ENCODE measurements at places on chromosomes 7 and 10. TPM values are rescaled to one million over a fixed set of nuclear protein-coding genes. Genes with fewer than 3 reads are reported as not detected.

Gene ASZ1
- not detected for total RNA-seq

Gene LIPF
- total RNA-seq: not detected

Gene PANK1
- total RNA-seq: 9.9 TPM

Gene DNAJC1
- total RNA-seq: 84.8 TPM

Gene MCM10
- total RNA-seq: 5.5 TPM

Gene NACAD
- 0.62 TPM for total RNA-seq

Gene ACSL5
- total RNA-seq: 10.7 TPM

Gene KLF14
- total RNA-seq: under 0.01 TPM

Gene SEMA4G
- 1.5 TPM for total RNA-seq

Gene HHEX
- total RNA-seq: not detected

Gene CPA1
- not detected for total RNA-seq

Gene NFE2L3
- total RNA-seq: 5.8 TPM

Gene CYP3A7
- total RNA-seq: not detected

Gene POU6F2
- 1.6 TPM for total RNA-seq

Gene OPN1SW
- total RNA-seq: not detected

GRCh38 chr7:93238748-93239147, 6.6 kb downstream of the VPS50 start:
- DNase-seq: no peak

DNA sequence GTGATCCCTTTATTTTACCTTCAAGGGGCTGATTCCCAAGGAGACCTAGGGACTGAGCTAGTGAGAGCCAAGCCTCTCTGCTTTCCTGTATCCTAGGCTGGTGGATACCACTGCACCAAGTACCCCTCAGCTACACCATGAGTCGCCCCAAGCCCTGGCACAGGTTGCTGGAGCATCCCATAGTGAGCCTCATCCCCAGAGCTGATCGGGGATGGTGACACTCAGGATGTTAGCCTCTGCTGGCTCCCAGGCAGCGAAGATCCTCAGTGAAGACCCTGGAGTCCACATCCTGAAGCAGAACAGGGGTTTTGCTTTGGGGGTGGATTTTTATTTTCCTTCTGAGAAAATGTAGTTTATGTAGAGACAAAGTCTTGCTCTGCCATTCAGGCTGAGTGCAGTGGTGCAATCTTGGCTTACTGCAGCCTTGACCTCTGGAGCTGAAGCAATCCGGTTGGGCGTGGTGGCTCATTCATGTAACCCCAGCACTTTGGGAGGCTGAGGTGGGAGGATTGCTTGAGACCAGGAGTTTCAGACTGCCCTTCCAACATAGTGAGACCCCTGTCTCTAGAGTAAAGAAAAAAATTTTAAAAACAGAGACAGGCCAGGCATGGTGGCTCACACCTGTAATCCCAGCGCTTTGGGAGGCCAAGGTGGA, 12.5 kb upstream of the ZNF212 start:
- no peak for DNase-seq

DNA sequence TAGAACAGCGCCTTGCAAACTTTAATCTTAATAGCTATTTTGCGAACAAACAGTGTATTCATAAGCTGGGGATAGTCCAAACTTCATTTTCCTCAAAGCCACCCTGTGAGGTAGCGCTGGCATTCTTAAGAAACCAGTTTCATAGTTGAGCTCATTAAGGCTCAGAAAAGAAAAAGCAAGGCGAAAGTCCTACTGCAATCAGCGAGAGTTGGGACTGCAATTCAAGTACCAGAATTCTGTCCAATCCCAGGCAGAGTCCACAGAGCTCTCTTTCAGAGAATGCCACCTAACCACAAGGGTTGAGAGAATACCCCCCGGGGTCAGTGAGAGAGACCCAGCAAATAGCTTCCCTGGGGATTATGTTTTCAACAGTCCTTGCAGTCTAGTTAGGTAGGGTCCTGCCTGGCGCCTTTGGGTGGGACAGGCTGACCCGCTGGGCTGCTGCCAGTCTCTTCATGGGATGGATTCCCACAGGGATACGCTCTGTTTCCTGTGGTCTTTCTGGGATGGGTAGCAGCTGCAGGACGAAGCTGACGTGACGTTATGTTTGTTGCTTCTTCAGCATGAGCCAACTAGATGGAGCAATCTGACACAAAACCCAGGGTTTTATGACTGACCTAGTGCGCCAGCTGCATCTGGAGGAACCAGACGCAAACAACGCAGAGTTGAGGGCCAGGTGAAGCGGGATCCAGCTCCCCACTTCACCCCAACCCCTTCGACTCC, 16.0 kb downstream of the BMPER start:
- DNase-seq: no peak

GRCh38 chr10:42984761-42985325, 92.0 kb upstream of the RET start:
- no peak for DNase-seq

GRCh38 chr7:72275382-72276070, 136.6 kb downstream of the CALN1 start:
- no peak for DNase-seq

- DNase-seq: no peak
Observed at GRCh38 chr10:26557641-26558014, 119.5 kb downstream of the APBB1IP start.

GRCh38 chr10:32350811-32351350, 3.9 kb upstream of the EPC1 start:
- DNase-seq: no peak

DNA sequence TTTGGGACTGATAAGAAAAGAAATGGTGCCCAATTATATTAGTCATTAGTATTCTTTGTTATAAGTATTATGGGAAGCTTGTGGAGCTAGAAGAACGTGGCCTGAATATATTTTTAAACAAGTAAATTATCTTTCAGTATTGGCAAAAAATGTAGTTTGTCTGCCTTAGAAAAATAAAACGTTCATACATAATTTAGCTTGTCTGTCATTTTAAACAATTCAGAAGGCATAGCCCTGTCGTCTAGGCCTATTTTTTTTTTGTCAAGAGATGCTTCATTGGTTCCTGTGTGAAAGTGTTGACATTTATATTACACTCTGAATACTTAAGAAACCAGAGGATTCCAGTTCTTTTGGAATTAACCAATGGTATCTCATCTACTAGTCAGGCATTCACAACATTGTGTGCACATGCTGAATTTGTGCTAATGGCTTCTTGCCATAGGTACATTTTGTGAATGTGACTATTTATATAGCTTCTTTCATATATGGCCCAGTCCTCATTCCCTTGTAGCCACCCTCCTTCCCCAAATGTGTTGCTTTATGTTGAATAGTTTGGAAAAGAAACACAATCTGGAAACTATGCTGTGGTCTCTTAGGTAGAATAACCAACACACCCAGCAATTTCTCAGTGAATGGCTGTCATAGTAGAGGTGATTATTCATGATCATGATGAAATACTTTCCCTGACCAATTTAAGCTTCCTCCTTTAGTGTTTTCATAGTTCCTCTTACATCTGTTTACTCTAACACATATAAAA, 435.8 kb downstream of the EXOC4 start:
- no peak for DNase-seq

DNA sequence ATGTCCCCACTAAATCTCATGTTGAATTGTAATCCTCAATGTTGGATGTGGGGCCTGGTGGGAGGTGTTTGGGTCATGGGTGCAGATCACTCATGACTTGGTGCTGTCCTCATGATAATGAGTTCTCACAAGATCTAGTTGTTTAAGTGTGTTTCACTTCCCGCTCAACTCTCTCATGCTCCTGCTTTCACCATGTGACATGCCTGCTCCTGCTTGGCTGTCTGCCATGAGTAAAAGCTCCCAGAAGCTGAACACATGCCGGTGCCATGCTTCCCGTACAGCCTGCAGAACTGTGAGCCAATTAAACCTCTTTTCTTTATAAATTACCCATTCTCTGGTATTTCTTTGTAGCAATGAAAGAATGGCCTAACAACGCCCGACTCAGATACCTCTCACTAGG, 6.2 kb upstream of the PSTK start:
- no peak for DNase-seq

DNA sequence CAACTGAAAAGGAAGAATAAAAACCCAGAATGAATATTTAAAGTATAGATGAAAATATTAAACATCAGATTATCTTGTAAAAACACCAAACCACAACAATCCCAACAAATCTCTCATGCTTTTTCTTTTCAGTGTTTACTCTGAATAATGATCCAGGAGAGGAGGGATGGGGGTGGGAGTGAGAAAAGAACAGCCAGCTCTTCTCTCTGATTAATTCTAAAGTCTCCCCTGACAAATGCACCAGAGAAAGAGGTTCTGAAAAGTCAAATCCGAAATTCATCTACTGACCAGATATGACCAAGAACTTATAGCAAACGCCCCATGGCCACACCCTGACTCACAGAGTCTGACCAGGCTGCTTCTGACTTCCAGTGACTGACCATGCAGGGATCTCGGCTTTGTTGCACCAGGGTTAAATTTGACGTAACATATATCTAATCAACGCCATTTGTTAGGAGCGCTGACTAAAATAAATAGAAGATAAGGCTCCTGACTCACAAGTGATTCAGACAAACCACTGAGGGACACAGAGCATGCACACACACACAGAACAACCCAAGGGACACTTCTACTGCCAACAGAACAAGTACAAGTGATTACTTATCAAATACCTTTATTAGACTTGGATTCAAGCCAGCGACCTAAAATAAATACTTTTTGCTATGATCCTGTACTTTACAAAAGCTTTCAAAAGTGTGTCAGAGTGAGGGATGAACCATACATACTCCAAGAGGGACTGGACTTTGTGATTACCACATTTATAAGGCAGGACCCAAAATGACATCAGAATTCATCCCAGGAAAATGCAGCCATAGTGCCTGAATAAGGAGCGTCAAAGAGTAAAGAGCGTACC, 9.3 kb upstream of the SPOCK2 start:
- no peak for DNase-seq

- DNase-seq: no peak
Observed at GRCh38 chr7:136036336-136036735, 59.2 kb upstream of the MTPN start.

All from esophagus squamous epithelium (tissue), 5 donors.